Naive thymus-derived CD8-positive, alpha-beta T cell (primary cell): ENCODE measurements at places on chromosomes 4 and X. TPM values are rescaled to one million over a fixed set of nuclear protein-coding genes. Genes with fewer than 3 reads are reported as not detected.

GRCh38 chrX:18617407-18617750 lies 54.5 kb downstream of the RS1 start:
- no peaks in the 10 kb centered on the region for H3K27me3 ChIP-seq
- DNase-seq, result no peak
- H3K4me1 ChIP-seq, result no peaks in the 10 kb centered on the region
- H3K4me3 ChIP-seq, result no peak overlapping the region
- no peaks in the 10 kb centered on the region for H3K36me3 ChIP-seq

GRCh38 chr4:17273047-17273446 lies 238.8 kb downstream of the QDPR start:
- no peaks in the 10 kb centered on the region for H3K36me3 ChIP-seq
- H3K27ac ChIP-seq, result no peak overlapping the region
- H3K27me3 ChIP-seq, result peaks cover 10% of the 10 kb centered on the region
- DNase-seq, result no peak
- H3K4me3 ChIP-seq, result no peak overlapping the region

DNA sequence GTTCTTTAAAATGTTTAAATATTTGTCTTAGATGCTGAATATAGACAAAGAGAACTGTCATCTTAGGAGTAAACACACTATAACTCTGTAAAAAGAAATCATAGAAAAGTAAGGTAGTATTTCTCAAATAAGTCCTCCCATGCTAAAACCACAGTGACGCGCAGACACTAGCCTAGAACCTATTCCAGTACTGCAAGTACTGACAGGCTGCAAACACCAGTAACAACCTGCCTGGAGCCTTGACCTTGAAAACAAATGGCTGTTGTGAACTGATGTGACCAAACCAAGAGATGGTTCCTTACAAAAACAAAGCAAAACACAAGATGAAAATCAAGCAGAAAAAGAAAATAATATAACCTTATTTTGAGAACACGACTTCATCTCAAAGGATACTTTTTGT lies 8.5 kb downstream of the TIFA start:
- no peak overlapping the region for H3K4me3 ChIP-seq
- H3K4me1 ChIP-seq, result peaks cover 33% of the 10 kb centered on the region

DNA sequence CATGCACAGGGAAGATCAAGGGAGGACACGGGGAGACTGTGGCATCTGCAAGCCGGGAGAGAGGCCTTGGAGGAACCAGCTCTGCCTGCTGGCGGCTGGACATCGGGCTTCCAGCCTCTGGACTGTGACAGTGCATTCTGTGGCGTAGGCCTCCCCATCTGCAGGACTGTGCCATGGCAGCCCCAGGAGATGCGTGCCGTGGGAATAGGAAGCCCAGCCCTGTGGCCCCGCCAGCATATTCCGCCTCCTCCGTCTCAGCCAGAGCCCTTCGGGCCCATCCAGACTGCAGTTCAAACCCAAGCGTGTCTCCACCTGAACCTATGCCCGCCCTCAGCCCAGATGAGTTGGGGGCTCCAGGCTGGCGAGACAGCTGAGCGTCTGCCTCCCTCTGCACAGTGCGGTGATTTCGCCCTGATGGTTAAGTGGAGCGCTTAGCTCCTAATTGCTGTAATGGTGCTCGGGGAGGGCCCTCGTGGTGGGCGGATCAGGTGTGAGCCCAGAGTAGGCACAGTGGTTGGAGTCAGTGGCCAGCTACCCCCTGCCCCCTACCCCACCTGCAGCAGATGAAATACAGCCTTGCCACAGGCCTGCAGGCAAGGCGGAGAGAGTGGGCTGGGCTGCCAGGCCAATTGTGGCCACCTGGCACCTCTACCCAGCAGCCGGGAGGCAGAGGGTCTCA lies 133.9 kb downstream of the HMX1 start:
- no peak overlapping the region for H3K27ac ChIP-seq
- peaks cover 1% of the 10 kb centered on the region for H3K4me1 ChIP-seq
- no peak overlapping the region for H3K4me3 ChIP-seq
- peaks cover 16% of the 10 kb centered on the region for H3K27me3 ChIP-seq
- DNase-seq, result no peak

- no peaks in the 10 kb centered on the region for H3K4me1 ChIP-seq
- no peak overlapping the region for H3K4me3 ChIP-seq
- DNase-seq, result no peak
- H3K27ac ChIP-seq, result no peak overlapping the region
- no peaks in the 10 kb centered on the region for H3K36me3 ChIP-seq
- H3K27me3 ChIP-seq, result no peaks in the 10 kb centered on the region
Observed at GRCh38 chrX:15177316-15177715, 92.6 kb downstream of the ASB9 start.

DNA sequence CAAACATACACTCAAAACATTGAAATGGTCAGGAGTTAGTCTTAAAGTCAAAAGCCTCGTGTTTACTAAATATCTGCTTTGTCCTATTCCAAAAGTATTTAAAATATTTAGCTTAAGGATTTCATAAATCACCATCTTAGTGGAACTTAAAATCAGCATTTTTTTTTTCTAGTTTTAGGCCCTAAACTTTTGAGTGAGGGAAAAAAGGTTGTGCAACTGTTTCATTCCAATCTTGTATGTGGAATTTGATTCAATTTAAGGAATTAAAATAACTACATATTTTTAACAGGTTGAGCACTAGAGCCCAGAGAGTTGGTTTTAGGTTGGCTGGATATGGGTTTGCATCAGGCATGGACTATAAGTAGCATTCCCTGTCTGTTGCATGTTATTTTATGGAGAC lies 35.7 kb upstream of the ANK2 start:
- no peak overlapping the region for H3K4me3 ChIP-seq
- no peaks in the 10 kb centered on the region for H3K36me3 ChIP-seq
- H3K4me1 ChIP-seq, result no peaks in the 10 kb centered on the region
- H3K27ac ChIP-seq, result no peak overlapping the region
- no peak for DNase-seq

DNA sequence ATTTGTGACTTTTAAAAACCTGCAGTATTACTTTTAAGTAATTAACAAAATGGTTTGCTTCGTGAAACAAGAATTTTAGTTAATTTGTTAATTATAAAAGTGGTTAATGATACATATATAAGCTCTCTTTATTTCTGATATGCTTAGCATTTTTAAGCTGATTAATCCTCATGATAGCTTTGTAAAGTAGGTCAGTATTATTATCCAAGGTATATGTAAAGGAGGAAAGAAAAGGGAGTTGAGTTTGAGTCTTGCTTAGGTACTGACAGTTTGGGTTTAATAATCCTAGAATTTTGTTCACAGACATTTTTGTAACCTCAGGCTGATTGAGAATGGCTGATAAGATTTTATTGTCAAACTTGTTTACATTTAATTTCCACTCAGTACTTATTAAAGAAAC lies 21.8 kb downstream of the HERC3 start:
- H3K4me3 ChIP-seq, result peak overlapping the region; percentile 69
- DNase-seq, result no peak
- peaks cover 22% of the 10 kb centered on the region for H3K36me3 ChIP-seq
- H3K27me3 ChIP-seq, result no peaks in the 10 kb centered on the region
- H3K4me1 ChIP-seq, result peaks cover 90% of the 10 kb centered on the region

GRCh38 chr4:128519163-128519830 lies 231.7 kb upstream of the PGRMC2 start:
- no peak overlapping the region for H3K27ac ChIP-seq
- H3K36me3 ChIP-seq, result no peaks in the 10 kb centered on the region
- DNase-seq, result no peak
- peaks cover under 1% of the 10 kb centered on the region for H3K4me1 ChIP-seq
- peaks cover 23% of the 10 kb centered on the region for H3K27me3 ChIP-seq

DNA sequence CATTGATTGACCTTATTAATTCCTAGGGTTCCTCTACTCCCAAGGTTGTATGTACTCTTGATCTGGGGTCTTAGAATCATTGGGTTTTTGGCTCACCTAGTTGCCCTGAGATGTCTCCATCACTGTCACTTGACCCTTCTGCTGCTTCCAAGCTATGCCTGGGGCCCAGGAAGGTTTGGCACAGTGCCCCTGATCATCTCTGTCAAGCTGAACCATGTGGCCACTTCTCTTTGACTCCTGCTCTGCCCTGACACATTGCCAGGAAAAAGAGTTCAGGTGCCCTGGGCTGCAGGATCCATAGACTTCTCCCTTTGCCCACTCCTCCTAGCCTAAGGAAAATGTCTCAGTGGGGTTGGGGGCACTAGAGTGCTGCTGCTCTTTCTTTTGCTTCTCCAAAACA lies 3.9 kb upstream of the CHST7 start:
- H3K27me3 ChIP-seq, result no peaks in the 10 kb centered on the region
- H3K4me1 ChIP-seq, result peaks cover 17% of the 10 kb centered on the region
- no peak for DNase-seq
- no peak overlapping the region for H3K4me3 ChIP-seq
- peaks cover 2% of the 10 kb centered on the region for H3K36me3 ChIP-seq

DNA sequence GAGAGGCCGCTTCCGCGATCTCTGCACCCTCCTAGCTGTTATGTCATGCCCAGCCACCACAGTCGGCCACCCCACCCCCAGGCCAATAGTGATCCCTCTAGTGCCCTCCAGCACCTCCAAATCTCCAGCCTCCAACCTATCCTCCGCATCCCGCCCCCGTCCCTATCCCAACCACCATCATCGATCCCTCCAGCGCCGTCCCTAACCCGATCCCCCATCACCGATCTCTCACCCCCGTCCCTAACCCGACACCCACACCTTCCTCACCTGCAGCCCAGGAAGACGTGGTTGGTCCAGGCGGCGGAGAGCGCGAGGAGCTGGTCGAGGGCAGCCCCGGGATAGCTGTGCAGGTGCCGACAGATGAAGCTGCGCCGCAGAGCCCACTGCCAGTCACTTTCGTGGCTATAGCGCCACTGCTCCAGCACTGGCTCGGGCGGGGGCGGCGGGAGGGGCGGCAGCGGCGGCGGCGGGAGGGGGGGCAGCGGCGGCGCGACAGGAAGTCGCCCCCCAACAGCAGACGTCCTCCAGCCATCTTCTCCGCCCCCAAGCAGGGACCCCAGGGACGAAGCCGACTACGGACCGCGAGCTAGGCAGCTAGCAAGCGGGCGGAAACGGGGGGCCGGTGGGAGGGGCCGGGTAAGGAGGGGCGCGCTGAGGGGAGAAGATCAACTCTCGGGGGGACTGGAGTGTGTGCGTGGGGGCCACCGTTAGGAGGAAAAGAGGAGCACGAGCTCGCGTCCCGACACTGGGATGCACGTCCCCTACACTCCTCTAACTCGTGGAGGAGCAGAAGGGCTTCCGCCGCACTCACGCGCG lies 552 bp downstream of the NKRF start:
- peaks cover 33% of the 10 kb centered on the region for H3K4me1 ChIP-seq
- peak overlapping the region; percentile 98 for H3K27ac ChIP-seq
- H3K4me3 ChIP-seq, result peak overlapping the region; percentile 95

DNA sequence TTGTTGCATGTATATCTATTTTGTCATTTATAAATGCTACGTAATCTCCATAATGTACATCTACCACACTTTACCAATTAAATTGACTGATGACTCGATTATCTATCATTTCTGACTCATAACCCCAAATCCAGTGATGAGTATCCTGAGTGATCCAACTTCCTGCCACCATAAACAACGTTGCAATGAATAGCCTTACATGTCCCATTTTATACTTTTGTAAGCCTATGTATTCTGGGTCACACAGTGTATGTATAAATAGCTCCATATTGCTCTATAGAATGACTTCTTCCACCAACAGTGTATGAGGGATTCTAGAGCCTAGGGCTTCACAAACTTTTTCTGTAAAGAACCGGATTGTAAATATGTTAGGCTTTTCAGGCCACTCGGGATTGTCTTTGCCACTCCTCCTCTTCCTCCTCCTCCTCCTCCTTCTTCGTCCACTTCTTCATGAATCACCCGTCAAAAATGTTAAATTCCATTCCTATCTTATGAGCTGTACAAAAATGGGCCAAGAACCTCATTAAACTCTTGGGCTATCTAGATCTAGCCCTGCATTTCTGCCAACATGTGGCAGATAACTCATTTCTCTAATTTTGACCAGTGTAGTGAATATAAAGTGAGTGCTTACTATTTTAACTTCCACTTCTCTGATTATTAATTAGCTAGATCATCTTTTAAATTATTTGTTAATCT lies 672.2 kb upstream of the AMOT start:
- H3K4me1 ChIP-seq, result no peaks in the 10 kb centered on the region
- no peak overlapping the region for H3K27ac ChIP-seq
- H3K36me3 ChIP-seq, result no peaks in the 10 kb centered on the region
- H3K4me3 ChIP-seq, result no peak overlapping the region

GRCh38 chrX:154718616-154719015 lies 32.3 kb downstream of the GAB3 start:
- H3K36me3 ChIP-seq, result peaks cover 2% of the 10 kb centered on the region
- H3K27ac ChIP-seq, result peak overlapping the region; percentile 90
- peaks cover 43% of the 10 kb centered on the region for H3K4me1 ChIP-seq
- no peaks in the 10 kb centered on the region for H3K27me3 ChIP-seq

DNA sequence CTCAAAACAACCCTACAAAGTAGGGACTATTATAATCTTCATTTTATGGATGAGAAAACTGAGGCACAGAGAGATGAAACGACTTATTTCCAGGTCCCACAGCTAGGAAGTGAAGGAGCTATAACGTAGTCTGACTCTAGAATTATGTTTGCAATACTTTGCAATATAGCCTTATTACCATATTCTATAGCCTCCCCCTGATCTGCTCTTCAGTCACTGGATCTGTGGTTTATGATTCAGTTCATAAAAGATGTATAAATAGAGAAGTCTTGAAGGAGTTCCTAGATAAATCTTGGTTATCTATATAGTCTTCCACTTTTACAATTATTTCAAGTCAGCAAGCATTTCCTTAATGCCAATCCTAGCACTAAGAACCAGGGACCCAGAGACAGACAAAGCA lies 57.5 kb downstream of the OPHN1 start:
- H3K27me3 ChIP-seq, result no peaks in the 10 kb centered on the region
- no peak for DNase-seq
- no peak overlapping the region for H3K27ac ChIP-seq
- no peak overlapping the region for H3K4me3 ChIP-seq
- H3K36me3 ChIP-seq, result no peaks in the 10 kb centered on the region

- no peak for DNase-seq
- no peak overlapping the region for H3K4me3 ChIP-seq
- no peaks in the 10 kb centered on the region for H3K27me3 ChIP-seq
- no peak overlapping the region for H3K27ac ChIP-seq
- H3K4me1 ChIP-seq, result no peaks in the 10 kb centered on the region
Observed at GRCh38 chrX:132876523-132877338, 81.7 kb downstream of the HS6ST2 start.

DNA sequence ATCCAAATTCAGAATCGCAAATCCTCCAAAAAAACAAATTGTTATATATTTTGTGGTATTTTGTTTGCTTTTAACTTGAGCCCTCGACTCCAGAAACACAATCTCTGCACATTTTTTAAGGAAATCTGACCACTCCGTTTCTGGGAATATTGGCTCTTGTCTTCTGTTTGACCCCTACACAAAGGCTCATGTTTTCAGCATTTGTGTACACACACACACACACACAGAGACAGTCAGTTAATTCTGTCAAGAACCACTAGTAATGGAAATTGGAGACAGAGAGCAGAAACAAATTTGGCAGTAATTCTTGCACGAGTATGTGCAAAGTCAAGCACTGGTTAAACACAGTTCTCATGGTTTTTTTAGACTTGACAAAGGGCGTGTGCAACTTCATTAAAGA lies 115.4 kb downstream of the AFAP1 start:
- peaks cover 7% of the 10 kb centered on the region for H3K36me3 ChIP-seq
- H3K27me3 ChIP-seq, result no peaks in the 10 kb centered on the region
- peaks cover 26% of the 10 kb centered on the region for H3K4me1 ChIP-seq
- no peak overlapping the region for H3K27ac ChIP-seq

Gene AFF2
- total RNA-seq, result 2.0 TPM

Gene SMIM10L2A
- 5.5 TPM for total RNA-seq

Gene EFHC2
- 2.0 TPM for total RNA-seq

Gene DCAF4L1
- total RNA-seq, result 0.78 TPM
